GM12864 (cell line): ENCODE measurements at places on chromosomes 11 and 22.

GRCh38 chr11:69956669-69957190, 121.4 kb upstream of the ANO1 start:
- no peak for DNase-seq

DNA sequence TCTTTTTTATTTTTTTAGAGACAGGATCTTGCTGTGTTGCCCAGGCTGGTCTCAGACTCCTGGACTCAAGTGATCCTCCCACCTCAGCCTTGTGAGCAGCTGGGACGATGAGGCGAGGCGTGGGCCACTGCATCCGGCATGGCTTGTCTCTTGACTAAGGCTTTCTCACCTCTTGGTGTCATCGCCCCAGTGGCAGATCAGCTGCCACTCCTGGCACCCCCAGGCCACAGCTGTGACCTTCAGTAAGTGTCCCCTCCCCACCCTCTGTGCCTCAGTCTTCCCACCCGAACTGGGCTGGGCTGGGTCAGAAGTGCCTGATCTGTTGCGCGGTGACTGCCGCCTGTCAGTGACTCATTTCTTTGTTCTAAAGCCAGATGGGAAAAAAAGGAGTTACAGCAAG, 3.6 kb downstream of the SYNGR1 start:
- DNase-seq, result no peak

DNA sequence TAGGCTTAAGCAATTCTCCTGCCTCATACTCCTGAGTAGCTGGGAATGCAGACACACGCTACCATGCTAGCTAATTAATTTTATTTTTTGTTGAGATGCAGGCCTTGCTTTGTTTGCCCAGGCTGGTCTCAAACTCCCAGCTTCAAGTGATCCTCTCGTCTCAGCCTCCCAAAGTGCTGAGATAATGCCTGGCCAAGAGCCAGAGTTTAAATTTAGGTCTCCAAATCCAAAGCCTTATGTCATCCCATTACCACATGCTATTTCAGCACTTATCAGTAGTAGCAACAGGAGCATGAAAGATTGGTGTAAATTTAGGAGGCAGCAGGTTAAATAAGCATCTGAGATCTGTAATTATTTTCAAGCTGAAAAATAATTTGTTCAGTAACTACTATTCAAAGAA, 326.1 kb upstream of the ANO5 start:
- DNase-seq, result no peak

DNA sequence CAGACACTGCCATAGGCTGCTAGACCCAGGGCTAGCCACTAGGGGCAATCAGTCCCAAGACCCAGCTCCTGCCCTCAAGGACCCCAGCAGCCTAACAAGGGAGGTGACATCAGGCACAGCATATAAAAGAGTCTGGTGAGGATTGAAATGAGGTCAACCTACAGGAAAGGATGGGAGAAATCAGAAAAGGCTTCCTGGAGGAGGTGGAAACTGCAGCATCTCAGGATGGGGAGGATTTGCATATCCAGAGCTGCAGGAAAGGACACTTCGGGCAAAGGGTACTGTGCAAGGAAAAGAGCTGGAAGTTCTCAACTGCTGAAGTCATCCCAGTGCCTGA, 2.9 kb upstream of the ARFGAP2 start:
- DNase-seq, result no peak

DNA sequence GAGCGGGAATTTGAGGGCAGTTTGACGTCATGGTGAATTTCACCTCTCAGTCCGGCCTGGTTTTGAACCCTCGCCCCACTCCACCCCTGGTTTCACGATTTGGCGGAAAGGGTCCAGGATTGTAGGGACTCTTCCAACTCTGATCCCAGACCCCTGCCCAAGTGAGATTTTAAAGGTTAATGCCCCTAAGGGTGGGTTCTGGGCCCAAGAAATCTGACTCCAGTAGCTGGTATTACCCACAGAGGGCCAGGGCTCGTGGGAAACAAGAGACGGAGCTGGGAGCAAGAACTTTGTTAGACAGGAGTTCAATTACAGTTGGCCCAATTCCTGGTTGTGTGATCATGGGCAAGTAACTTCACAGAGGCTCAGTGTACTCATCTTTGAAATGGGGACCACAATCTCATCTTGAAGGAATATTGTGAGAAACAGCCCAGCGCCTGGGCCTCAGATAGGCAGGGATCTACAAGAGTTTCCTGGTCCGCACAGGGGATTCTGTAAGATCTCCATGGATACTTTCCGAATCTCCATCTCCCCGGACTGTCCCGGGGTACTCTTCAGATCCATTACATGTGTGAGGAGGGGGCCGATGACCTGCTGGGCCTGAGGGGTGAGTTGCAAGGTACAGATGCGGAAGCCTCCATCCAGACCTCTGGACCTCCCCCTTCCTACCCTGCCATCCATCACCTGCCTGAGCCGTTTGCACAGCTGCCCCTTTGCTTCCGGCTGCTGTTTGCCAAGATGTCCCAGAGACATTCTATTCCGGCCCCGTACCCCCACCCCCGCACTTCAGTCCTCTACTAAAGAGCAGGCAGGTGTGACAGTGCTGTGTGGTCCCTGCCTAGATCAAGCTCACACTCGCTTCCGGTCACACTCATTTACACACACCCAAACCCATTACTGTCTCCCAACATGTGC, 687 bp upstream of the CALCA start:
- no peak for DNase-seq

DNA sequence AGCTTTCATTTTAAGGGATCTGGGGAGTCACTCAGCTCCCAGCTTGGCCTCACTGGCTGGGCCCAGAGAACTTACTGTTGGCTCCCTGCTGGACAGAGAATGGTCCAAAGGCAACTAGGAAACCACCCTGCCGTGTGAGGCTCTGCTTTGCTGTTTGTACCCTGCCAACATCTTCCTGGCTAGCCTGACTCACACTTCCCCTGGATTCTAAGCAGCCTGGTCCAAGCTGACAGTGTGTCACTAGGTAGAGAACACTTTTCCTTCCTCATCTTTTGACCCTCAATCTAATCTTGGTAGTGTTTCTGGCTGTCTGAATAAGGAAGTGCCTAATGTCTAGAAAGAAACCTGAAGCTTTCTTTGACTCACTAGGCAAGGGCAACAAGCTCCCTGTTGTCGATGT, 76.7 kb downstream of the FAR1 start:
- DNase-seq, result no peak

DNA sequence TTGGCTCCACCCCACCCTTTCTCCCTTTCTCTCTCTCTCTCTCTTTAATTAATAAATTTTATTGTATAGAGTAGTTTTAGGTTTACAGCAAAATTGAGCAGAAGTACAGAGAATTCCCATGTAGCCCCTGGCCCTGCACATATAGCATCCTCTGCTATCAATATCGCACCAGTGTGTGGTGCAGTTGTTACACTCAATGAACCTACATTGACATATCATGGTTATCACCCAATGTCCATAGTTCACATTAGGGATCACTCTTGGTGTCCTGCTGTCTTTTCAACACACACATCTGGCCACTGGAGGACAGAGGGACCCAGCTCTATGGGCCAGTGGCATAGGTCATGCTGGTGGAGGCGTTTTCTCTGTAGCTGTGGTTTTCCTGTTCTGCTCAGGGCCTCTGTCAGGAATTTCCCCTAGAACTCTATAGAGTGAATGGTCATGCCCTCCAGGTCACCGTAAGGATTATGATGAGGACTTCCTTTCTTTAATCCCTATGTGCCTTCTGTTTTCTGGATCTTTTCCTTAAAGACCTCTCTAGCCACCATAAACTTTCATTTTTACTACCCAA, 98.2 kb upstream of the NAV2 start:
- DNase-seq, result no peak

GRCh38 chr11:90476442-90477007, 253.7 kb upstream of the CHORDC1 start:
- DNase-seq, result peak; percentile 19

- DNase-seq, result no peak
These were observed 942.8 kb upstream of the TENM4 start for GRCh38 chr11:80383655-80384054.

GRCh38 chr22:45594123-45594941, 77.3 kb upstream of the ATXN10 start:
- DNase-seq, result no peak

DNA sequence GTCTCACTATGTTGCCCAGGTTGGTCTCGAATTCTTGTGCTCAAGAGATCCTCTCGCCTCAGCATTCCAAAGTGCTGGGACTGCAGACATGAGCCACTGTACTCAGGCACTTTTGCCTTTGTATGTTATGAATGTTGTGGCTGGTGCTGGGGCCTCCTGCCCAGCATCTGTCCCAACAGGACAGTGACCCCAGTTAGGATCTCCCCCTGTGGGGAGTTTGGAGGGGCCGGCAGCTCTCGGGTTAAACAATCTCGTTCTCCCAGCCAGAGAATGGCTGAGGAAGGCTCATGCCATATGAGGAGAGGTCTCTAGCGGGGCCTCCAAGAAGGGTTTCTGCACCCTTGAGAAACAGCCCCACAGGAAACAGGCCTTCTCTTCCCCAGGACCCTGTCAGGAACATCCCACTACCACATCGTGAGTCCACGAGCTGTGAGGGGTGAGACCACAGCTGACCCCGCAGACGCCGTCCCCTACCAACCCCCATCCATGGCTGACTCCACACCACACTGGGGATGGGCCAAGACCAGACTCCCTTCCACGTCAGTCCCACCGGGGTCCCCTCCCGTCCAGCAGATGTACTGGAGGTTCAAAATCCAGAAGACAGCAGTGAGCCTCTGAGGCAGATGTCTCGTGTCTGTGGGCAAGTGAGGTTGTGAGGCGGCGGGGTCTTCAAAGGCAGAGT, 54.1 kb downstream of the SHANK2 start:
- DNase-seq, result no peak

DNA sequence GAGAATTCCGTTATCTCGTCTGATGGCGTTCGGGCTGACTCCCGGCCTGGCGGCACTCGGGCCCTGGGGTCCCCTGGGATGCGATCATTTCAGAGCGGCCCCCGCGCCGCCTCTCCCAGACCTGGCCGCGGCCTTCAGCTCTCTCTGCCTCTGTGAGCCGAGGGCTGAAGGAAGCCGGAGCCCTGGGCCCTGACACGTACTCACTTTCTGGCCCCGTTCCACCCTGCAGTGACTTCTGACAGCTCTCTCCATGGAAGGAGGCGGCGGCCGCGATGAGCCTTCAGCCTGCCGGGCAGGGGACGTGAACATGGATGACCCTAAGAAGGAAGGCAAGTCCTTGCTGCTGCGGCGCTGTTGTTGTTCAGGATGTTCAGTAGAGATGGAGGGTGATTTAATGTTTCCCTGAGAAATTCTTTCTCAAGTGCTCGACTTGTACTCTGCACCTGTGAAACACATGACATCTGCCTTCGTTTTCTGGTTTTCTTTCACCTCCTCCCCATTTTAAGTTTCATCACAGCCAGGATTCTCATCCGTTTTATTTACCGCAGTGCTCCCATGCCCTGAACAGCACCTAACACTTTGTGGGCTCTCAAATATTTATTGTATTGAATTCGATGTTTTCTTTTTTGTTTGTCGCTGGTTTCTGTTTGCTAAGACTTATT, 612 bp downstream of the GTSE1 start:
- DNase-seq, result no peak

DNA sequence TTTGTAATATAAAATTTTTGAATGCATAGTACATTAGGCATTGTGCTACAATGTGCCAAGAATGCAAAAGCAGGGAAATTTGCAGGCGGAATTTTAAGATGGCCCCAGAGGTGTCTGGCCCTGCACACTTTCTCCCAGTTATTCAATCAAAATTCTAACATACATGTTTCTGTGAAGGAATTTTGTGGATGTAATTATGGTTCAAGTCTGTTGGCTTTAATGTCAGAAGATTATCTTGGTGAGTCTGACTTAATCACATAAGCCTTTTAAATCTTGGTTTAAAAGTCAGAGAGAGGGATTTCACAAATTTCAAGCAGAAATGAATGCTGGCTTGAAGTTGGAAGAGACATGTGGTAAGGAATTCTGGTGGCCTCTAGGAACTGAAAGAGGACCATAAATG, 423.4 kb upstream of the CCDC179 start:
- DNase-seq, result no peak
